NCI-H345 (cell line): ENCODE measurements at places on chromosomes 5 and 9.
A peak's percentile ranks its signal among the peaks of the same experiment; 100 is the strongest.

- DNase-seq, result no peak
Measured at GRCh38 chr5:132525299-132525724, 18.0 kb downstream of the IL5 start.

DNA sequence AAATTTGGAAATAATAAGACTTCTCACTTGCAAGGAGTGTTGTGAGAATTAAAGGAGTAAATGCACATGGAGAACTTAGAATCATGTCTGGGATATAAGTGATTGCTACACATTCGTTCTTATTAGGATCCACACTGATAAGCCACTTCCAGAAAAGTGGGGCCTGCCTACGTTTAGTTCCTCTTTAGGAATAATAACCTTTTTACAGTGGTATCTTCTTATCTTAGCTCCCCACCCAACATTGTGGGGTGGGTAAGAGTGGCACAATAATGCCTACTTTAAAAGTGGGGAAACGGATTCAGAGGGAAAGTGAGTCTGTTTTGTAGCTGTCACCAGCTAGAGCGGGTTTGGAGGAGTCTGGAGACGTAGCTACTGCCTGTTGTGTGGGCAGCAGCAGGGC lies 16.0 kb downstream of the DOCK2 start:
- no peak for DNase-seq

DNA sequence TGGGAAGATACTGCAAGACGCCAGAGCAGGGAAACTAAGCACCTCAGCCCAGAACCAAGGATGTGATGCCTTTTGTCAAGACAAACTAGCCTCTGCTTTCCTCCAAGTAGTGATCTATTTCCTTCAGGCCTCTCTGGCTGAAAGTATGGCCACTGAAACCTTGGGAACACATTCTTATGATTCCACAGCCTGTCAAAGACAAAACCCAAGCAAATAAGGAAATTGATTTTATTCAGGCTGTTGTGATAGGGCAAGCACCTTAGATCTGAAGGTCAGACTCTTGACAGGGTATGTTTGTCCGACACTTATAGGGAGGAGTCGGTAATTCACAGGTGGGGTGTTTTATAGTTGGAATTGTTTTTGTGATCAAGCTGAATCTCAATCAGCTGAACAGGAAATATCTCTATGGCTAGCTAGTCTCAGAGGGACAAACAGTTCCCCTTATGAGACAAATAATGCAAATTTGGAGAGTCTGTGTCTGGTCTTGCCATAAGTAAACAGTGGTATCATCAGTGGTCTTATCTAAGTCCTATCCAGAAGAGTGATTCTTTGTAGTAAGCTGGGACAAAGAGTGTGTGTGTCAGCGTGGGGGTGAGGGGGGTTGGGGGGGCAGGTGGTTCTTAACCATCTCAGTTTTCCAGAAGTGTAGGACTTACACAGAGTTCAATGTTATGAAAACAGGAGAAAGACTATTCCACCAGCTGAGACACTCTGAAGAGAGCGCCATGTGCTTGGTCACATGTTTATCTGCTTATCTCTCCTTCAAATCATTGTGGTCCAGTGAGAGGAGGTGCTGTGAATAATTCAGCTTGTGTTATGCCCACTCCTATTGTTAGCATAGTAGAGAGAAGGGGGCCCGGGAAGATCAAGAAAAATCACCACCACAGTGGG lies 6.7 kb upstream of the ZCCHC10 start:
- no peak for DNase-seq

GRCh38 chr5:2576823-2577222 lies 174.7 kb downstream of the IRX2 start:
- DNase-seq, result no peak

GRCh38 chr9:126112135-126112720 lies 214.4 kb upstream of the MVB12B start:
- DNase-seq, result no peak

GRCh38 chr5:139895647-139896046 lies 100.0 kb downstream of the PSD2 start:
- DNase-seq, result no peak

DNA sequence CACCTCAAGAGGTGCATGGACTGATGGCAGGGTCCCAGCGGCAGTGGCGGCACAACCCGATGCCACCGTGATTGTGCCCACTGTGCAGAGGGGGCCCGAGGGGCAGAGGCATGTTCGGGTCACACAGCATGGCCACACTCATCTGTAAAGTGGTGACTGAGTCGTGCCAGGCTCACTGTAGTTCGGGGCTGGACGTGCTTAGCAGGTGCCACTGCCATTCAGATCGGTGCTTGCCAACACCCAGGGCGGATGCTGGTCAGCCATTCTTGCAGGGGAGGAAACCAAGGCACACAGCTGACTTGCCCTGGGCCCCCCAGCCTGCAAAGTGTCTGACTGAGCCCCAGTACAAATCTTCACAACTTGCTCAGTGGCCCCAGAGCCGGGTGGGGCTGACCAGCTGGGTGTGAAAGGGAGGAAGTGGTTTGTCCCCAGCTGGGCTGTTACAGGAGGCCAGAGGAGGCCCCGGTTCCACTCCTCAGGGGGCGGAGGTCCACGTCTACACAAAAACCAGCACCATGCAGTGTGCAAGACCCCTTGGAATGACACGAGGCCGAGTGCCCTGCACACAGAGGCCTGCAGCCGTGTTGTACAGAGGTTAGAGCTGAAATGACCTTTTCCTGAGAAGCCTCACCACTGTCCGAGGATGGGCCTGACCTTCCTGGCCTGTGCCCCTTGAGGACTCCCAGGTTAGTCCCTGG lies 17.9 kb downstream of the FGD3 start:
- DNase-seq, result no peak

- DNase-seq, result no peak
Measured at GRCh38 chr5:159894149-159894720, 22.0 kb upstream of the ADRA1B start.

- no peak for DNase-seq
Measured at GRCh38 chr5:117262572-117263131, 688.0 kb upstream of the SEMA6A start.

GRCh38 chr5:32298059-32298415 lies 14.7 kb downstream of the MTMR12 start:
- no peak for DNase-seq

DNA sequence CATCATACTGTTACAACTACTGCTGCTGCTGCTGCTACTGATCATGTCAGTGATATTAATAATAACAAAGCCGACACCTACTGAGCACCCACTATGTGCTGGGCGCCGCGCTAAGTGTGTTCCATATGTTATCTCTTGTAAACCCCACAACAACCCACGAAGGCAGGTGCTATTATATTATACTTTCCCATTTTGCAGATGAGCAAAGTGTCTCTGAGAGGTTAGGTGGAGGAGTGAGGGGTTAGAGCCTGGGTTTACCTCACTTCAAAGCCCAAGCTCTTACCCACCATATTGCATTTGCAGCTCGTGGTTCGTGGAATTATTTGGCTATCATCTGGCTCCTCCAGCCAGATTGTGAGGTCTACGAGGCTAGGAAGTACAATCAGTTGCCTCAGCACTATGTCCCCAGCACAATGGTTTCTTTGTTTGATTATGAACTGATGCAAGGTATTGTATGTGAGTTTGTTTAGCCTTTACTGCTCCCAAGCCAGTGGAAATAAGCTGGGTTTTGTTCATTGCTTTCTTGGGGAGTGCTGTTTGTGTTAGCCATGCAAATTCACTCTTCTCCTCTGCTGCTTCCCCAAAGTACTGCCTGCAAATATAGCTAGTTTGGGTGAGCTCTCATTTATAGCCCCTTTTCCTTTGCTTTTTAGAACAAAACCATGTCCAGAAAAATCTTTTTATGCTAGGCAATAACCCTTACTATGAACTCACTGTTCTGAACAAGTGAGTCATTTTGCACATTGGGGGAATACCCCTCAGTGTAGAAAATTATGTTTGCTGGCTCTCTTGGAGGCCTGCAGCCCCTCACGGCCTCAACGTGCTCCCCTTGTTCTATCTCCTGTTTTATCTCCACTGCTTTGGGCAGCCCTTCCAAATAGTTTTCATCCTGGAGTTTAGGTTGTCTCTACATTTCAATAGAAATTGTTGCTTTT lies 47.9 kb downstream of the ALG2 start:
- peak; percentile 54 for DNase-seq

DNA sequence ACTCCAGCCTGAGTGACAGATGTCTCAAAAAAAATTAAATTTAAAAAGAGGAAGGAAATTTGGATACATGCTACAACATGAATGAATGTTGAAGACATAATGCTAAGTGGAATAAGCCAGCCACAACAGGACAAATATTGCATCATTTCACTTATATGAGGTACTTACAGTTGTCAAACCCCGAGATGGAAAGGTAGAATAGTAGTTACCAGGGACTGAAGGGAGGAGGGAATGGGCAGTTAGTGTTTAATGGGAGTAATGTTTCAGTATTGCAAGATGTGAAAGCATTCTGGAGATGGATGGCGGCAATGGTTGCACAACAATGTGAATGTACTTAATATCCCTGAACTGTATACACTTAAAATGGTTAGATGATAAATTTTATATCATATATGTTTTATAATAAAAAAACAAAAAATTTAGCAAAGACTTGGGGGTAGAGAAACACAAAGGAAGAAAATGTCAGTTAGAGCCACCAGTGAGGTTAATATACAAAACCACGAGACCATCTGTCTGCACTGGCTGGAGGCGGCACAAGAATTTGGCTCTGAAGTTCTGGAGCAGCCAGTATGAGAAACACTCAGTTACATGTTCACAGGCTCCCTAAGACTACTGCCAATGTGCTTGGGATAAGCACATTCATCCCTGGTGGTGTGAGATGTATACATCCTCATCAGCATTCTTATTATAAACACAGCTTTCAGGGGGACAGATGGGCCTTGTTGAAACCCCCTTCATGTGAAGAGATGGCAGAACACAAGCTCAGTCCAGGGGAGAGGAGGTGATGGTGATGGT lies 37.0 kb upstream of the RPS23 start:
- DNase-seq, result no peak

GRCh38 chr9:136021171-136021871 lies 60.1 kb upstream of the UBAC1 start:
- no peak for DNase-seq

DNA sequence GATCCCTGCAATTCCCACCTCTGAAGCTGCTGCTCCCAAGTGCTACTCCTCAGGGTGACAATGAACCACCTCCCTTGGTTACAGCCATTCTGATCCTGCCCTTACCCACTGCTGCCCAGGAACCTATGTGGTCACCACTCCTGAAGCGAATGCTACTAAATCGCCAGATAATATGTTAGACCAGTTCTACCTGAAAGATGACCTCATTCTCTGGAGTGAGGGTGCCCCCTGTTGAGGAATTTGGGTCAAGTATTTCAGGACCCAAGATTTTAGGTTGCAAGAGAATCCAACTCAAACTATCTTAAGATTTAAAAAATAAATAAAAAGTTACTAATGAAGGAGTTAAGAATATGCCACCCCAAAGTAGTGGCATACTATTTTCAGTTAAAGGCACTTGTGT lies 5.8 kb upstream of the SNAPC3 start:
- peak; percentile 27 for DNase-seq

DNA sequence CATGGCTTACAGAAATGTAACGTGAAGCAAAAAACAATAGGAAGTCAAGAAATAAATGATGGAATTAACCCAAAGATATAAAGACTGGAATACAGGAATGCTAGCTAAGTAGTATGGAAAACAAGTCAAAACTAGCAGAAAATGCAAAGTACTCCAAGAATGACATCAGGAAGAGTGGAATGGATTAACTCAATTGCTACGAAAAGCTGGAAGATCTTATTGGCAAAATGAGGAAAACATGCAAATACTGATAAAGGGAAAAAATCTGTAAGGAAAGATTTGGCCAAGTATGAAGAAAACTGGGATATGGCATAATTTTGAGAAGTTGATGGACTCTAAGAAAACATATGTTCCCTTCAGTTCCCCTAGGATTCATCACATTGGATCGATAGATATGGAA lies 324.5 kb upstream of the ZNF608 start:
- DNase-seq, result no peak

GRCh38 chr9:131668439-131669268 lies 71.2 kb downstream of the RAPGEF1 start:
- peak; percentile 16 for DNase-seq

- DNase-seq, result no peak
Measured at GRCh38 chr5:105696440-105696839, 1974.3 kb downstream of the EFNA5 start.

- DNase-seq, result no peak
Measured at GRCh38 chr9:114301798-114302565, 20.9 kb upstream of the ORM1 start.

DNA sequence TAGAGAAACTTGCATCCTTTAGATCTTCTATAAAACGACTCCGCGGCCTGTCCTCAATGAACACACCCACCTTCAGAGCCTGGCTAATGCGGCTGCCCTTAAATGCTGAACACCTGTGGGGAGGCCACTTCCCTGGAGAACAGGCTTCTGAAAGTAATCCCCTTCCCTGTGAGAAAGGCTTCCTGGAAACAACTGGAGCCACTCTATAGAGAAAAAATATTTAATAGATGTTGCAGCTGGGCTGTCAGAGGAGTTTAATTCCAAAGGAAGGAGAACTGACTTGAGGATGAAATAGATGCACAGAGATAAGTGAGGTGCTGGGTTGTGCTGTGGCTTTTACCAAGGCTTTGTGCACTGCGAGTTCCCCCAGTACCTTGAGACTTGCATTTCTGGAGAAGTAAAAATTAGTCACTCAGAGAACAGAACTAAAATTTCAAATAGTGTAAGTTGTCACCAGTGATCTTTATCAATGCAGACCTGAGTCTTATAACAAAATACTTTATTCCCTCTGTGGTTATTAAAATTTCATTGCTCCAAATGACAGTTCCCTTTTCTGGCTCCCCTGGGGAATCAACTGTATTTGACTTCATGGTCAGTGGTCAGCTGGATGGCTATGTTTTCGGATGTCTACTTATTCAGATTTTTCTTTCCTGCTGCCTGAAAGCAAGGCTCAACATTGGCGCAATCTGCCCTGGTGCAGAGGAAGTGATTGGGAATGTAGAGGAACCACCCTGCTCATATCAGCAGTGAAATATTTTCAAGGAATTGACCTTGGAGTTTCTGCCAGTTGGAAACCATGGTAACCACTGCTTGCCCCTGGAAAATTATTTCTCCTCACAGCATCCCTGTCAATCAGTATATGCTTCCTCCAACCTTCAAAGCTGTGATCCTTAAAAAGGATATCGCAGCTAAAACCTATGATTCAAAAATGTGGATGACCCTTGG lies 238.8 kb downstream of the SMARCA2 start:
- peak; percentile 4 for DNase-seq

- no peak for DNase-seq
Measured at GRCh38 chr5:66859526-66859925, 263.3 kb downstream of the MAST4 start.

- no peak for DNase-seq
Measured at GRCh38 chr5:79845448-79846197, 145.4 kb downstream of the MTX3 start.

GRCh38 chr5:59473611-59474010 lies 419.9 kb downstream of the PDE4D start:
- no peak for DNase-seq

- DNase-seq, result peak; percentile 70
Measured at GRCh38 chr9:100602342-100602801, 24.5 kb downstream of the CAVIN4 start.

GRCh38 chr5:8884029-8884428 lies 661.8 kb downstream of the SEMA5A start:
- no peak for DNase-seq

- DNase-seq, result no peak
Measured at GRCh38 chr5:139386050-139386438, 2.9 kb upstream of the SLC23A1 start.
